ENCODE measurements at places on chromosomes 12 and 14. TPM values are rescaled to one million over a fixed set of nuclear protein-coding genes. Genes with fewer than 3 reads are reported as not detected.

The A2M gene
- total RNA-seq = 63.5 TPM

DNA sequence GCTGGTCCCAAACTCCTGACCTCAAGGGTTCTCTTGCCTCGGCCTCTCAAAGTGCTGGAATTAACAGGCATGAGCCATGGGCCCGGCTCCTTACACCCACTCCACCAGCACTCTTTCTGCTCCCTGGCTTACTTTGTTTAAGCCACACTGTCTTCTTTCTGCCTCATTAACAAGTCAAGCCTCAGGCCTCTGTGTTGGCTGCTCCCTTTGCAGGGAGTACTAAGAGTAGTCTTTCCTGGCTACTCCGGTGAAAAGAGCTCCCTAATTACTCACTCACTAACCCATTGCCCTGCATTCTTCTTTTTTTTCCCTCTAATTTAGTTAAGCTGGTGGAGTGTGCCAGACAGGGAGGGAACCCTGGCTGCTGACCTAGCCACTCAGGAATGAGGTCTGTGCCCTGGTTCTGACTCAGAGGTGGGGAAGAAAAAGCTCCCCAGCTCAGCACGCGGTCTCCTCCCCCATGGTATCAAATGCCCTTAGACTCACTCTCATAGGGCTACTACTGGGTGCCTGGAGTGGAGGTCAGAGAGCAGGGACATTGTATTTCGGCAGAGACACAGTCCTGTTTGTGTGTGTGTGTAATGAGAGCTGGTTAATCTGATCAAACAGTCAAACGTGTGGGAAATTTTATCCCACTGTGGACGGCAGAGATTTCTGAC, 19.8 kb downstream of the GALNT6 start:
- no peaks in the 10 kb centered on the region for H3K27me3 ChIP-seq
- no peak overlapping the region for H3K4me3 ChIP-seq
- no peaks in the 10 kb centered on the region for H3K36me3 ChIP-seq
- peak overlapping the region; percentile 82 for H3K27ac ChIP-seq
- H3K4me1 ChIP-seq = peaks cover 8% of the 10 kb centered on the region

The PZP gene
- total RNA-seq = not detected

DNA sequence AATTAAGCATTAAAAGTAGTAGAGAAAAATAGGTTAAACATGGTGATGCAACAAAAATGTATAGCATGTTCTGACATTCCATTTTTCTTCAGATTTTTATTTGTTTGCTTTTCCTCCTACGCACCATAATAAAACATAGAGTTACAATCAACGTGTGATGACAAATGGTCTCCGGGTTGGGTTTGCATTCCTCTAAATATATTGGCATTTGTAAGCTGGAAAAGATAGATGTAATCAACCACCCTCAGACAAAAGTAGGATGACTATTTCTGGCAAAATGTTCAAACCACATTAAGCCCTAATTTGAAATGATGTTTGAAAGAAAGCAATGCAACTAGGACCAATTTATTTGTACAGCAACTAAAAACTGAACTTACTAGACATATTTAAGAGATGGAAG, 58.4 kb downstream of the SLC25A21 start:
- no peak overlapping the region for H3K4me3 ChIP-seq
- no peaks in the 10 kb centered on the region for H3K4me1 ChIP-seq
- H3K27ac ChIP-seq = no peak overlapping the region
- no peaks in the 10 kb centered on the region for H3K36me3 ChIP-seq

GRCh38 chr14:60981633-60982455, 799 bp downstream of the SLC38A6 start:
- peak overlapping the region; percentile 59 for H3K27ac ChIP-seq
- peak; percentile 22 for DNase-seq
- no peaks in the 10 kb centered on the region for H3K27me3 ChIP-seq
- no peaks in the 10 kb centered on the region for H3K4me1 ChIP-seq
- H3K4me3 ChIP-seq = peak overlapping the region; percentile 67

- no peak overlapping the region for H3K27ac ChIP-seq
- H3K27me3 ChIP-seq = no peaks in the 10 kb centered on the region
- H3K36me3 ChIP-seq = no peaks in the 10 kb centered on the region
- H3K4me3 ChIP-seq = no peak overlapping the region
- H3K4me1 ChIP-seq = no peaks in the 10 kb centered on the region
- DNase-seq = no peak
Measured at GRCh38 chr12:102799229-102799628, 117.8 kb downstream of the PAH start.

GRCh38 chr12:92446083-92446460, 256.7 kb upstream of the PLEKHG7 start:
- no peak for DNase-seq
- no peaks in the 10 kb centered on the region for H3K27me3 ChIP-seq
- no peaks in the 10 kb centered on the region for H3K4me1 ChIP-seq
- H3K4me3 ChIP-seq = no peak overlapping the region
- H3K36me3 ChIP-seq = no peaks in the 10 kb centered on the region

The C12orf56 gene
- not detected for total RNA-seq

DNA sequence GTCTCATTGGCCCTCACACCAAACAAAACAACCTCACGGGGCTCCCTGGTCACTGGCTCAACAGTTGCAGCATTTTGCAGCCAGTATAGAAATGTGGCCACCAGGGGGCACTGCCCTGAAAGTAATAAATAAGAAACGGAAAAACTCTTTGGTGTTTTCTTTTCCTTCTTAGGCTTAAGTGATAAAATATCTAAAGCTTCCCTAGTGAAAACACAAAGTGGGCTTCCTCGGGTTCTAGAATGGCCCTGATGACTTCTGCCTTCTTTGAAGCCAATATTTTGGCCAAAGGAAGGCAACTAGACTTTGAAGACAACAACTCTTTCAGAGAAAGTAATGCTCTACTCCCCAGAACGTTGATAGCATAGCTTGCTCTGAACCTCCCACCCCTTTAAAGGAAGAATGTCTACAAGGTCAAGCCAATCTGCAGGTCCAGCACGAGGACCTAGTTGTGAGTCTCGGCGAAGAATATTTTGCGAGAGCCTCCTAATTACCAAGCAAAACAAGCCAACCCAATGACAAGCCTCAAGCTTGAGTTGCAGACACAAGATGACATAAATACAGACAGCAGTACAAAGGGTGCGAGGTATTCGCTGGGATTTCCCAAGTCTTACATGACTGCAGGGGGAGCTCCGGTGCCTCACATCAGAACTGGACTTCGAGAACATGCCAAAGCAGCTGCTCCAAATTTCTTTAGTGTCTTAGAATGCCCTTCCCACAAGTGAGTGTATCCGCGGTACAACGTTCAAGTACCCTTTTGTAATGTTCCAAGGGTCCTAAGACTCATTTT, 2.6 kb downstream of the ITPK1 start:
- H3K27me3 ChIP-seq = no peaks in the 10 kb centered on the region
- peaks cover 16% of the 10 kb centered on the region for H3K4me1 ChIP-seq
- peak; percentile 87 for DNase-seq
- no peaks in the 10 kb centered on the region for H3K36me3 ChIP-seq
- no peak overlapping the region for H3K4me3 ChIP-seq

- no peaks in the 10 kb centered on the region for H3K36me3 ChIP-seq
- H3K4me1 ChIP-seq = peaks cover 11% of the 10 kb centered on the region
- no peaks in the 10 kb centered on the region for H3K27me3 ChIP-seq
- H3K27ac ChIP-seq = no peak overlapping the region
Measured at GRCh38 chr12:92261071-92261470, 115.4 kb upstream of the BTG1 start.

- no peak overlapping the region for H3K4me3 ChIP-seq
- H3K27ac ChIP-seq = no peak overlapping the region
- H3K4me1 ChIP-seq = peaks cover 8% of the 10 kb centered on the region
- H3K27me3 ChIP-seq = no peaks in the 10 kb centered on the region
Measured at GRCh38 chr14:64849940-64850339, 29.8 kb downstream of the SPTB start.

GRCh38 chr14:90981636-90982035, 78.8 kb downstream of the RPS6KA5 start:
- H3K27ac ChIP-seq = no peak overlapping the region
- H3K27me3 ChIP-seq = no peaks in the 10 kb centered on the region
- no peaks in the 10 kb centered on the region for H3K36me3 ChIP-seq
- H3K4me3 ChIP-seq = no peak overlapping the region

DNA sequence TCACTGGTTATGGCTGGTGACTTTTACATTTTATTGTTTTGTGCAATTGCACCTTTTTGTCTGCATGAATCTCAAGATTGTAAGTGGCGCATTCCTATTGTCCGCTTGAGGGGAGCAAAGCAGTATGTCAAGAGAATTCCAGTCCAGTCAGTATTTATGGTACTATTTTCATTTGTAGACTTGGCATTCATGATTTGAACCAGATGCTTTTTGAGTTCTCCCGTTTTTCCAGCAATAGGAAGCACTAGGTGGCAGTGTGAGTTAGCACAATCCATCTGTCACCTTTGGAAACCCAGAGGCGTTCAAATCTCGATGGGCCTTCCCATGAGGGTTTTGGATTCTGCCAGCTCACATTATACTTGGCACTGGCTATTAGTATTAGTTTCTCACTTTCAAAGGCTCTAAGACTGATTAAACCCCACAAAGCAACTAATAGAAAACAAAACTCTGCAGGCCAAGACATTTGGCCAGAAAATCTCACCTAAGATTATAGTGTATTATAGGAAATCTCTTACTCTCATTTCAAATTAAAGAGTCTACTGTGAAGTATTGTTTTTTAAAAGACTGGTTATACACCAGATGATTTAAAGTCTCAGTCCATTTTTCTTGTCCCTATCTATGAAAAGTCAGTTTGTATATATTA, 2.2 kb downstream of the DACT1 start:
- peak overlapping the region; percentile 86 for H3K4me3 ChIP-seq
- DNase-seq = peak; percentile 85
- peak overlapping the region; percentile 98 for H3K27ac ChIP-seq
- peaks cover 58% of the 10 kb centered on the region for H3K4me1 ChIP-seq
- no peaks in the 10 kb centered on the region for H3K27me3 ChIP-seq

GRCh38 chr12:94250130-94250529, 101.8 kb downstream of the PLXNC1 start:
- H3K36me3 ChIP-seq = no peaks in the 10 kb centered on the region
- no peak overlapping the region for H3K4me3 ChIP-seq
- no peak for DNase-seq
- H3K27ac ChIP-seq = no peak overlapping the region
- H3K4me1 ChIP-seq = no peaks in the 10 kb centered on the region

The BCL7A gene
- 16.2 TPM for total RNA-seq

DNA sequence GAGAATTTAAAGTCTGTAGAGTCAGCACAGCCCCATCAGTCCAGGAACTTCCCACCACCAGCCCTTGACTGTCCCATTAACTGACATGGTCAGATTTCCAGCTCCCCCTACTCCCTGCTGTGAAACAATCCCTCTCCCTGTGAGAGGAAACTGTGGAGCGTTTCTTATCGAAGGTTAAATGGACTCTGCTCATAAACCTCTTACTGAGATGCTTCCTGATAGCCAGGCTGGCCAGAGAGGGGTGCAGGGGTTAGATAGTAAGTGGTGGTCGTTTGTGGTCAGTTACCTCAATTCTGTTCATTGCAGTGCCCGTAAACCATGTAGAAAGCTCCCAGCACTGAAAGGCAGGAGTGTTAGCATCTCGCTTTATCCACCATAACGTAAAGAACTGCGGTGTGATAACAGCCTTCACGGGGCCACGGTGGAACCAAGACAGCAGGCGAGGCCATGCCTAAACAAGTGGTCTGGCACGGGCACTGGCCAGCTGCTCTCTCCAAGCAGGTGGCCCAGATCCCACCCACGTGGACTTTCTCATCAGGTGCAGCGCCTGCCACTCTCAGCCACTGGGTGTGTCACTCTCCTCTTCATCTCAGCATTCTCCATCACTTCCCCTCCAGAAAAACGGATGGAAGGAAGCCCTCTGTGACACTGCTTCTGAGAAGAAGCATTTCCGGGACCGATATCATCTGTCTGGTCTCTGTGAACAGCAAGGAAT, 102.2 kb downstream of the FBXL14 start:
- no peaks in the 10 kb centered on the region for H3K36me3 ChIP-seq
- no peak overlapping the region for H3K4me3 ChIP-seq
- no peak for DNase-seq
- no peaks in the 10 kb centered on the region for H3K27me3 ChIP-seq
- H3K27ac ChIP-seq = peak overlapping the region; percentile 63

The SALL2 gene
- 74.6 TPM for total RNA-seq

DNA sequence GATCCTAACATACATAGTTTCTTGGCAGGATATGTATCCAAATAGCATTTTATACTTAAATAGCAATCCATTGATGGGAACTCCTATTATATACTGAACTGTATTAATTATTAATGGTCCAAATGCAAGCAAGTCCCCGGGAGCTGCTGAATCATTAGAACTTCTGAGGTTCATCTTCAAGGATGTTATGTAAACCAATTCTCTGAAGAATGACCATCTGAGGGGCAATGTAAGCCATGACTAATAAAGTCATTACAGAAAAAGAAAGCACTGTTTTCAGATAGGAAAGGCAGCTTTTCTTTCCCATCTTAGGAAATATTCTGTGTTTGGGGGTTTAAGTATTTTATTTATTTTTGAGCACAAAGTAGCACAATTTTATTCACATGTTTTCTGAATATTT, 166.1 kb upstream of the SLC16A7 start:
- no peaks in the 10 kb centered on the region for H3K27me3 ChIP-seq
- no peak overlapping the region for H3K4me3 ChIP-seq
- DNase-seq = no peak
- no peaks in the 10 kb centered on the region for H3K4me1 ChIP-seq
- H3K27ac ChIP-seq = no peak overlapping the region
- H3K36me3 ChIP-seq = no peaks in the 10 kb centered on the region

DNA sequence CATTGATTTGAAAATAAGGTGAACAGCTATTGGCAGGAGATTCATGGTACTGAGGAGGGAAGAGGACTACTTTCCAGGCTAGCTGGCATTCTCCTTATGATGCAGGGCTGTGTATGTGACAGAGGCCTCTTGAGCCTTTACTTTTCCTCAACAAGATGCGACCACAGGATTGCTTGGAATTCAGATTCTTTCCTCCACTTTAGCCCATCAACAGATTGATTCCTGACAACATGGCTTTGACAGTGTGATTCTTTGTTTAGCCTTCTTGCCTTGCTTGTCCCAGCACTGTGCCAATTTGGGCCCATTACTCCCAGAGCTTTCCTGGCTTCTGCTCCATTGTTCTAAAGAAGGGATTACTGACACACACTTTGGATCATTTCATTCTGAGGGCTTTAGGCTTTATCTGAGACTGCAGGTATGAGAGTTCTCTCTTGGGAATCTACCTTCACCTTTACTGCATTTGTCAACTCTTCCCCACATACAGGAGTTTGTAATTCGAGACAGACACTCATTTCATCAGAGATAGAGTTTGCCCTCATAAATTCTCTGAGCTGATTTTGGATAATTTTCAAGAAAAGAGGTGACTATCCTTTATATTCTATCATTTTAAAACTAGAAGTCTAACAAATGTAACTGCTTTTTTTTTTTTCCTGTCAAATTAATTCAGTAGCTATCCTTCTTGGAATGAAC, 206.4 kb upstream of the GZMB start:
- no peak overlapping the region for H3K27ac ChIP-seq
- H3K4me1 ChIP-seq = peaks cover 15% of the 10 kb centered on the region
- H3K4me3 ChIP-seq = no peak overlapping the region
- DNase-seq = no peak

The RAD52 gene
- total RNA-seq = 31.2 TPM

The VRTN gene
- total RNA-seq = 0.39 TPM

- peak overlapping the region; percentile 97 for H3K4me3 ChIP-seq
- no peaks in the 10 kb centered on the region for H3K4me1 ChIP-seq
- H3K36me3 ChIP-seq = peaks cover 12% of the 10 kb centered on the region
- no peaks in the 10 kb centered on the region for H3K27me3 ChIP-seq
- H3K27ac ChIP-seq = peak overlapping the region; percentile 92
Measured at GRCh38 chr14:74302152-74302628, 544 bp downstream of the ABCD4 start.

GRCh38 chr12:123089631-123090353, 61.1 kb downstream of the PITPNM2 start:
- peaks cover 25% of the 10 kb centered on the region for H3K4me1 ChIP-seq
- H3K36me3 ChIP-seq = no peaks in the 10 kb centered on the region
- DNase-seq = peak; percentile 91
- no peaks in the 10 kb centered on the region for H3K27me3 ChIP-seq
- H3K4me3 ChIP-seq = no peak overlapping the region
- H3K27ac ChIP-seq = no peak overlapping the region
